IPS DF 6.9 (cell line): ENCODE measurements at places on chromosomes 16 and 17.

- DNase-seq = no peak
Measured at GRCh38 chr16:57958544-57958943, 12.4 kb downstream of the CNGB1 start.

DNA sequence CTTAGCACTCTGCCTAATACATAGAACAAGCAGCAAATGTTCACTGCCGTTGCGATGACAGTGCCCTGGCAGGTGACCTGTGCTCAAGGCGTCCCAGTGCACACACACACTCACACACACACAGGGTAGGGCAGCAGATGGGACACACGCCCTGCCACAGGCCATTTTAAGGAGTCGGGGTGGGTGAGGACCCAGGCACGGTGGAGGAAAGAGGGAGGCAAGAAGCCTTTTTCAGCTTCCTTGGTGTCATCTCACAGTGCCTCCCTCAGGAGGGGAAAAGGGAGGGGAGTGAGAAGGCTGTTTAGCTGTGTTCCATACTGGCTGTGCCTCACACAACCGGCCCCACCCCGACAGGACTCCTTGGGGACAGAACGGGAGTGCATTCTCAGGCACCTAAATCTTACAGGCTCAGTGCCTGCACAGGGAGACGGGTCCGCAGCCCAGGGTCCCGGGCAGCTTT is 1.5 kb downstream of the PITPNM3 start:
- no peak for DNase-seq

DNA sequence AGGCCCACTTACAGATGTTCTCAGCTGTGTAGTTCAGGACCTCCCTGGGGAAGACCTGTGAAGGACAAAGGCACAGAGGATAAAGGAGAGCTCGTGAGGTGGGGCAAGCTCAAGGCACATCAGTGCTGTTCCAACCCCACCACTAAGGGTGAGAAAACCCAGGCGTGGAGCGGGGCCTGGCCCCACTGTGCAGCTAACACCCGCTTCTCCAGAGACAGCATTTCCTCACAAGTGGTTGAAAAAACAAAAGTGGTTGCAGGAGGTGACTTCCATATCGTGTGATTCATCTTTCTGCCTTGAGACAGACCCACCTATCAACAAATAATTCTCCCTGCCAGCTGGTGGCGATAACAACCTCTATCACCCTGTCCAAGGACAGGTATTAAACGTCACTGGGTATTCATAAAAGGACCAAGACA is 30.0 kb downstream of the SNN start:
- DNase-seq = no peak

GRCh38 chr17:79849953-79850352 is 10.7 kb upstream of the CBX4 start:
- DNase-seq = no peak

GRCh38 chr16:72565106-72565505 is 393.2 kb upstream of the PMFBP1 start:
- DNase-seq = no peak
